ENCODE measurements at places on chromosomes 16 and 17.

DNA sequence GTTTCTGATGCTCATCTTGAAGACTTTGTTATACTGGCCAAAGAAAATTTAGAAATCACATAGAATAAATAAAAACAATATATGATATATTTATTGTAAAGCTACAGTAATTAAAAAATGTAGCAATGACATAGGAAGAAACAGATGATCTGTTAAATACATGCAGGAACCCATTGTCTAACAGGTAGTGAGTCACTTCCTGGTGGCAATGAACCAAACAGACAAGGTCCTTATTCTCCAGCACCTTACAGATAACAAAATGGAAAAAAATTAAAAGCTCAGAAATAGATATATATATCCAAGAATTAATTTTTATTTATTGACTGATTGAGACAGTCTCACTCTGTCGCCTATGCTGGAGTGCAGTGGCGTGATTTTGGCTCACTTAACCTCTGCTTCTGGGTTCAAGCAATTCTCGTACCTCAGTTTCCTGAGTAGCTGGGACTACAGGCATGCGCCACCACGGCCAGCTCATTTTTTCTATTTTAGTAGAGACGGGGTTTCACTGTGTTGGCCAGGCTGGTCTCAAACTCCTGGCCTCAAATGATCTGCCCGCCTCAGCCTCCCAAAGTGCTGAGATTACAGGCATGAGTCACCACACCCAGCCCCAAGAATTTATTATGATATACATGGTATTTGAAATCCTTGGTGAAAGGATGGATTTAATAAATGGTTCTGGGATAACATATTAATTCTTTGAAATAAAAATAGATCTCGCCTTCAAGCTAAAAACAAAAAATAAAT is 7.5 kb downstream of the NETO2 start:
- peak; percentile 66 for DNase-seq

DNA sequence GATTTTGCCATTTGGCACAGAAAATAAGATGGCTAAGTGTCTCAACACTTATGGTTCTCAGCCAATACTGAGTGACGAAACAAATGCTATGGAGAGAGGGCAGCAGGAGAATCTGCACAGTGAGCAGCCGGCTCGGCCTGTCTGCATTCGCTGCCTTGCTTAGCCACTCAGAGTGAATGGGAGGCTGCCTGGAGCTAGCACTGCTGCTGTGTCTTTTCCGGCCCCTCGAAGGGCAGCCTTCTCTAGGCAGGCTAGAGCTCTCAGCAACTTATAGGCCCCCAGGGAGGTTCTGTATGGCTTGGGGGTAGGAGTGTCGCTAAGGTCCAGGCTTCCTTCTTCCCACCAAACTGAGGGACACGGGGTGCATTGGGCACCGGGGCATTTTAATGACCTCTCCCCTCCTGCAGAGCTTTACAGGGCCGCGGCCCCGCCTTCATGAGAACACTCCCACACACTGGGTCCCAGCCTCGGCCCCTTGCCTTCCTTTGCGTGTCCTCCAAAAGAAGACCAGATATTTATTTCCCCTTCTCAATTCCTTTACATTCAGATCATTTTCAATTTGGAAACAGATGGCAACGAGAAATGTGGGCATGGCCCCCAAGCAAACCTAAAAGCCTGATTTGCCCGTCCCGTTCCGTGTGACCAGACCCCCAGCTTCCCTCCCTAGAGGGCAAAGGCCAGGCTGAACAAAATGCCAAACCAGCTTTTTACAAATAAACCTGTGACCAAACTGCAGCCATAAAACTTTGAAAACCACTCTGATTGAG is 670.9 kb downstream of the TOX3 start:
- DNase-seq, result no peak

DNA sequence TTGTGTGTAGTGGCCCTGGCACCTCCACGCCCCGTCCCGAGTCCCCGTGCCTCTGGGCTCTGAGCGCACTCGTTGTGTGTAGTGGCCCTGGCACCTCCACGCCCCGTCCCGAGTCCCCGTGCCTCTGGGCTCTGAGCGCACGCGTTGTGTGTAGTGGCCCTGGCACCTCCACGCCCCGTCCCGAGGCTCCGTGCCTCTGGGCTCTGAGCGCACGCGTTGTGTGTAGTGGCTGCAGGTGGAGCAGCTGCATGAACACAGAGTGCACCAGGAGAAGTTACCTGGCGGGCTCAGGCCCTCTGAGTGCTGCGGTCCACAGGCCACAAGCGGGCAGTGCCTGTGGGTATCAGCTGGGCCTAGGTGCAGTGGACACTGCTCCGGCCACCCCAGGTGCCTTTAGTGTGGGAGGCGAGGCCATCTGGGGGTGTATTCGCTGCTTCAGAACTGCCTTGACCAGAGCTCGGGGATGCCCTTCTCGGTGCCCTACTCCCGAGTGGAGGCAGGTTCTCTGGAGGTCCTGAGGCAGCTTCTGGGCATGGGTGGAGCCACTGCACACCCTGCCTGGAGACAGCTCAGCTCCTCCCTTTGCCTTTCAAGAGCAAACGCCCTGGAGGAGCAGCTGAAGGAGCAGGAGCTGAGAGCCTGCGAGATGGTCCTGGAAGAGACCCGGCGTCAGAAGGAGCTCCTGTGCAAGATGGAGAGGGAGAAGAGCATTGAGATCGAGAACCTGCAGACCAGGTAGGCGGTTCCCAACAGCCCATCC is 17.3 kb upstream of the CAPN15 start:
- no peak for DNase-seq

DNA sequence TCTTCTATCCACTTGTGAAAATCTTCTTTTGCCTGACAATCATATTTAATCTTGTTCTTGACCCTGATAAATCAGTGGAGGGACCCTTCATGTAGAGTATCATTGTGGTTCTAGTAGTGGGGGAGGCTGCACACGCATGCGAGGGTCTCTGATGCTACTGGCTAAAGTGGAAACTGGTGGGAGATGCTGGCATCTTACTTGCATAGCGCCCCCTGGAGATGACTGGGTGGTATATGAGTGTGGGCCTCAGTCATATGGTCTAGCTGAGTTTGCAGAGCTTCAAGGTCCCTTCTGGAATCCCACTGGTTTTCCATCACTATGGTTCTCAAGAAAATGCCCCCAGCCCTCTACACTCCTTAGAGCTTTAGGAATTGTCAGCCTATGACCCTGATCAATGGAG is 236.4 kb upstream of the AXIN2 start:
- no peak for DNase-seq

DNA sequence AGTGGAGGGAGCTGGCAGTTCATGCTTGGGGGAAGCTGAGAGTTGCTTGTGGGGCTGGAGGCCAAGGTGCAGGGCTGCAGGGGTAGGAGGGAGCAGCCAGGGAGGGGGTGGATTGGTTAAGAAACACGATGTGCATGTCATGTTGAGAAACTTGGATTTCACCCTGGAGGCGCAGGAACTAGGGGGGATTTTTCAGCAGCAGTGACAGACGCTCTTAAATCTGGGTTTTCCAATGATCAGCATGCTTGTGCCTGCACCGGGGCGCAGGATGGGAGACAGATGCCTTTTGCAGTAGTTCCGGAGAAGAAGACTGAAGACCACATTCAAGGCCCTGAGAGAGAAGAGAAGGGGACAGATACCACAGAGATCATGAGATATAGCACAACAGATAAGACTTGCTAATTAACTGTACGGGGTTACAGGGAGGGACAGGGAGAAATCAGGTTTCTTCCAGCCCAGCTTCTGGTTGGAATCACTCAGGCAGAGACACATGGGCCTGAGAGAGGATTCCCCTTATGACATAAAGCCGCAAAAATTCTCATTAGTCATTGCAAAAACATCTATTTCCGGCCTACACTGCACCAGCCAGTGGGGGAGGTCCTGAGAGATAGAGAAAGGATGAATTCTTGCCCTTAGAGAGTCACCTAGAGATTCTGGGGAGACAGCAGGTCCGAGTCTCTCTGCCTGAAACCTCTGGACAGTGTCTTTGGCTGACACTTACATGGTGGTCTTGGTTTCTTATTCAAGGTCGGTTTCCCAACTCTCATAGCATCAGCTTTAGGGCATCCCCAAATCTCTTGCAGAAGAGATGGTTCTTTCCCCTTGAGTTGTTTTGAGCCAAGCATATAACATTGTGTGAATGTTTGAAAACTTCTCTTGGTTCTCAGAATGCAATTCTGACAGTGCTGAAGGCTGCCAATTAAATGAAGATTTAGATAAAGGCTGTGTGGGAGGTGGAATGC is 27.1 kb downstream of the CDH13 start:
- DNase-seq, result peak; percentile 96

- DNase-seq, result no peak
Measured at GRCh38 chr16:12499032-12499745, 304.5 kb downstream of the CPPED1 start.

DNA sequence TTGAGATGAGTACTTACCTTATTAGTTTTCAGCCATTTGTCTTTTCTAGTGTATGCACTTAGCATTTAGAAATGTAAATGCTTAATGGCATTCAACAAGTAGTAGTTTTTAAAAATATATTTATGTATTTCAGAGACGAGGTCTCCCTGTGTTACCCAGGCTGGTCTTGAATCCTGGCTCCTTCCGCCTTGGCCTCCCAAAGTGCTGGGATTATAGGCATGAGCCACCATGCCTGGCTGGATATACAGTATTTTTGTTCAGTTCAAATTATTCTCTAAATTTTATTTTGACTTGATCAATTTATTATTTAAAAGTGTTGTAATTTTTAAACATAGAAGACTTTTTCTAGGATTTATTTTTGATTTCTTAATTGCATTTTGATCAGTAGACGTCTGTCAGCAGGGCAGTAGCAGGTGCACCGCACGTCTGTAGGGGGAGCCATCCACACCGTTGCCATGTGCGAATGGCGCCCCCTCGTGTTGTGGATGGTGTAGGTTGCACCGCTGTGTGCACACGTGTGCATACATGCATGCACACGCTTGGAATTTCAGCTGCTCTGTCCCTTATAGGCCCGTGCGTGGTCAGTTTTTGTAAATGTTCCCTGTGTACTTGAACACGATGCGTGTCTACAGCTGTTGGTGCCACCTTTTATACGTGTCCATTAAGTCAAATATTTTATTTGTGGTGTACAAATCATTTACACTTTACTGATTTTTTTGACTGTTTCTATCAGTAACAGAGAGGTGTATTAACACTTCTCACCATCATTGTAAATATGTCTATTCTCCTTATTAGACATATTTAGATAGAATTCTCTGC is 30.6 kb downstream of the RPTOR start:
- peak; percentile 87 for DNase-seq

GRCh38 chr17:67456889-67457288 is 79.8 kb downstream of the PITPNC1 start:
- no peak for DNase-seq

GRCh38 chr17:63402431-63403212 is 43.5 kb downstream of the CYB561 start:
- peak; percentile 80 for DNase-seq

GRCh38 chr16:28623172-28623711 is 13.4 kb upstream of the SULT1A1 start:
- no peak for DNase-seq

DNA sequence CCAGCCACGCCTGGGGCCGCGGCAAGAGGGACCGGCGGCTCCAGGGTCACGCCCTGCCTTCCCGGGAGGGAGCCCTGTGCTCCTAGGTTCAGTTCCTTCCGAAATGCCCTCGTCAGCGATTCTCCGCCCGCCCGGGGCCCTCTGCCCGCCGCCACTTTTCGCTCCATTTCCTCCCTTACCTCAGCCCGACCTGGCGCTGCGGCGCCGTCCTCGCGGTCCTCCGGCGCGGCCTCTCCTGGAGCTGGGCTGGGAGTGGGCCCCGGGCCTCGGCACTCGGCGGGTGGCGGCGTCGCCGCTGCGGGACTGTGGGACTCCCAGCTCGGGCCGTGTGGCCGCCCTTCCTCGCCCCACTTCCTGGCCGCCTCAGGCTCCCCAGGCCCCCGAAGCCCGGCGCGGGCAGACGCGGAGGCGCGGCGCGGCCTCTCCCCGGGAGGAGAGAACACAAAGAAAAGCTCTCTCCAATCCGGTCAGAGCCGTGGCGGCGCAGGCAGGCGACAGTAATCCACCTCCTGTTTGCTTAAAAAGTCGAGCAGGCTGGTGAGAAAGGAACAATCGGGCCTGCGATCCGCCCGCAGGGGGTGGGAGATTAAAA is 1.6 kb downstream of the BAHCC1 start:
- DNase-seq, result peak; percentile 53

DNA sequence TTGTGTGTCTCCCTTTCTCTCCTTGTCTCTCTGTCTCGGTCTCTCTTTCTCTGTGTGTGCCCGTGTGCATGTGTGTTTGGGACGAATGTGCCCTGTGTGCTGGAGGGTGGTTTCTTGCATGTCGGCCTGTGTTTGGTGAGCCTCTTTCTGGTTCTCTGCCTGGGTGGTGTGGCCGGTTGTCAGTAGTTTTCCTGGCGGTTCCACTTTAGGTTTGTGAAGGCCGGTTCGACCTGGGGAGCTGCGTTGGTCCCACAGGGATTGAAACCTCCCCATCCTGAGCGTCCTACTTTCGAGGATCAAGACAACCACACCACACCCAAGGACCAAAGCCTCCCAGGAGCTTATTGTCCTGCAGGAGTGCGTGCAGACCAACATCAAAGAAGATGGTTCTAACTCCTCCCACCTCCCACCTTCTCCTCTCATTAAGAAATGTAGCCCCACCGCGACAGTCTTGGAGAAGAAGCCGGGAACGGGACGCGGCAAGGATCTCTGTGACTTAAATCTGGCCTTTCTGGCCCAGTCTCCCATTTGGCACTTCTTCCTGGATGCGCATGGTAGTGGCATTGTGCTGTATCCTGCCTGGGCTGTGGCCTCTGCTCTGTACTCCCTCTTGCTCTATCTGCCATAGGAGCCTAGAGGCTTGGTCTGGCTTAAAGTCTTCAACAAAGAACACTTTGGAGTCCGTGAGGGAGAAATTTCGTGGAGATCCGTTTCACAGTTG is 1685.0 kb downstream of the TP53TG3F start:
- no peak for DNase-seq

- no peak for DNase-seq
Measured at GRCh38 chr17:82236142-82236971, 7.5 kb downstream of the SLC16A3 start.

DNA sequence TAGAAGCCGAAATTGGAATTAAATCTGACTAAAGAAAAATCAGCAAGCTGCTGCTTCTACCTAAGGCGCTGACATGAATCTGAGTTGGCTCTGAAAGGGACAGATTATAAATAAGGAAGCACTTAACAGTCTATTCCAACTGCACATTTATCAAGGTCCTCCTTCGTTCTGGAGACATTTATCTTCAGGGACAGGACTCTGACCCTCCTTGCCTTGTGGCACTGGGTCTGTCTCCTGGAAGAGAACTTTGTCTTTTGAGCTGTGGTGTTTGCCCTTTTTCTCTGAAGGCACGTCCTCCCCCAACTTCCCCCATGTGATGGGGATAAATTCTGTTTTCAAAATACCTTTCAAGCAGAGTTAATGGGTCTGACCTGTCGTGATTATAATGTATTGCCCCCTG is 47.0 kb upstream of the MARCHF10 start:
- DNase-seq, result no peak

GRCh38 chr16:31268033-31268365 is 8.2 kb downstream of the ITGAM start:
- no peak for DNase-seq

Measured in iris pigment epithelial cell (primary cell).